Stomach (tissue), 19 donors: ENCODE measurements at places on chromosomes 6 and 20. TPM values are rescaled to one million over a fixed set of nuclear protein-coding genes. Genes with fewer than 3 reads are reported as not detected.

DNA sequence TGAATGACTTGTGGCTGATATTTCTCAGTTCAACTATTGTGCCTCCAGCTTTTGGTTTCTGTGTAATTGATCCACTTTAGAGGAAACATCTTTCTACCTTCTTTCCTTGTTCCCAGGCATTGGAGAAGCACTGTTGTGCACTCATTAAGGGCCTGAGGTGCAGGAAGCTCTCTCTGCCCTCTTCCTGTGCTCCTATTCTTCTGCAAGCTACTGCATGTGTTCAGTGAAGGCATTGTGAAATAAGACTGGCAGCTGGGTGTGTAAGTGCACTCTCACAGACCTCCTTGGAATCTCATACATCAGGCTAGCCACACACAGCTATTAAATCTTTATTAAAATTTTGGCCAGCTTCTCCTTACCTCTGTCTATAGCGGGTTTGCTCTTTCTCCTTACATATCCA, 177.8 kb downstream of the OGFRL1 start:
- no peak for DNase-seq

GRCh38 chr20:59661153-59661552, 56.8 kb downstream of the PHACTR3 start:
- DNase-seq = peak; percentile 16

DNA sequence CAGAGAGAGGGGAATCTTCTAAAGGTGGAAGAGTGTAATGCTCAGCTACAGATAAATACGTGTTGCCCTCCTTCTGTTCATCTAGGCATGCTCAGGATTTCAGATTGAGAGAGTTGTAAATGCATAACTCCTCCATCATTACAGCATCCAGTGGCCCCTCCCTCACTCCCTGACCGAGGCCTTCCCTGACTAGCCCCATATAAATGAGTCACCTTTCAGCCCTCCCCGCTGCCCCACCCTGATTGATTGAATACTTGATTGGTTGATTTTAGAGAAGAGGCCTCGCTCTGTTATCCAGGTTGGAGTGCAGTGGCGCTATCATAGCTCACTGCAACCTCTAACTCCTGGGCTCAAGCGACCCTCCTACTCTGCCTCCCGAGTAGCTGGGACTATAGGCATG, 193.7 kb downstream of the EYA2 start:
- DNase-seq = no peak

- peak; percentile 56 for DNase-seq
Measured at GRCh38 chr20:32674362-32674789, 635 bp upstream of the C20orf203 start.

DNA sequence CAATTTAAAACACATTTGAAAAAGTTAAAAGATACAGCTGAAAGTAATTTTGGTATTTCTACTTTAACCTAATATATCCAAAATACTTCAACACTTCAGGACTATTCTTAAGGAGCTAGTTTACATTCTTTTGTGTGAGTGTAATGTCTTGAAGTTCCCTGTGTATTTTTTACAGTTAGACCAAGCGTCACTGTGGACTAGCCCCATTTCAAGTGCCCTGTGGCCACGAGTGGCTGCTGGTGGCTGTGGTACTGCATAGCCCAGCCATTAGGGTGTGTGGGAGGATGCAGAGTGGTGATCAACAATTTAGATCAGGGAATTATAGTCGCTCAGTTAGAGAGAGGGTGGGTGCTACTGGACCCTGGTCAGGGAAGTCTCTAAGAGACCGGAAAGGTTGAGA, 869 bp upstream of the CST5 start:
- no peak for DNase-seq

- no peak for DNase-seq
Measured at GRCh38 chr6:140731741-140732140, 1357.3 kb upstream of the CITED2 start.

The AURKA gene
- 7.0 TPM for total RNA-seq

DNA sequence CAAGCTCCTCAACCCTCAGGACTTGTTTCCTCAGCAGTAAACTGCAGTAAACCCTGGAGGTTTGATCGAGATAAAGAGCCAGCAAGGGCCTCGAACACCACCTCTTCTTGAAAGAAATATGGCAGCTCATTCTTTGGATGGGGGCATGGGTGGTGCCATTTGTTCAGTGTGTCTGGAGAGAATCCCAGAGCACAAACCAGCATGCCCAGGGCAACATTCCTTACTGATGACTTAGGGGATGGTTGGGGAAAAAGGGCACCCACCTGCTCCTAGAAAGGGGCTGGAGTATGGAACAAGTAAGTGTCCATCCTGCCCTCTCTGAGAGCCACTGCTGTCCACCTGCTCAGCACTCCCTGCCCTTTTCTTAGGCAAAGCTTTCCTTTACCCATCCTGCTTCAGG, 31.3 kb upstream of the ZFAND3 start:
- no peak for DNase-seq

- DNase-seq = no peak
Measured at GRCh38 chr20:15422966-15423365, 1085.6 kb upstream of the FLRT3 start.

DNA sequence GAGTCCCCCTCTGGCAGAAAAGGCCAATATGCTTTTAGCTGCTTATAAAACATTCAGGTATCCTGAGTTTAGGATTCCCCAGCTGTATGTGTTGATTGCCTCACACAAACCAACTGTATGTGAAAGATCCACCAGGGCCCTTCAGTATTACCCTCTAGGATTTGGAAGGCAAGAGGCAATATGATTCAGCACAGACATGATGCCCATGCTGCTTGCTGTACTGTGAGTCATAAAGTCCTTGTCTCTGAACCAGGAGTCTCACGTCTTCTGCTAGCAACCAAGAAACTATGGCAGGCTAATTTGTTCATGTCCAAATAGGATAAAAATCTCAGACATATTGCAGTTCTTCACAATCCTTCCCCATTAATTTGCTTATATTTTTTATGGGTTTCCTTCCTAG, 789.2 kb upstream of the SLC35B3 start:
- DNase-seq = no peak

DNA sequence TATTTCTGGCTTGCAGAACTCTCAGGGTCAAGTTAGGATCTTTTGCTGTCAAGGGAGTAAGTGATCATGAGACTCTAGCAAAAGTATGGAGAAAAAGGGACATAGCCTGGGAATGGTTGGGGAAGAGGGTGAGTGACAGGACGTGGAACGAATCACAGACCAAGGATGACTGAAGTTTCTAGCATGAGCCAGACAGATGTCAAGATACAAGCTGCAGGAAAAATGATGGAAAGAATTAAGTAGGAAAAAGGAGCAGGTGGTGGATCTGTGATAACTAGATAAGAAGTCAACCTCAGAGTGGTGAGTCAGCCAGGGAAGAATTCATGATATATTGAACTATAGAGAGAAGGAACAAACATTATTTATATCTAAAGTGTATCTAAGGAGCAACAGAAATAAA, 159.8 kb upstream of the SYNDIG1 start:
- DNase-seq = no peak

The ACSS1 gene
- total RNA-seq = 7.0 TPM

- DNase-seq = no peak
Measured at GRCh38 chr20:57482148-57482547, 42.8 kb downstream of the CTCFL start.

GRCh38 chr20:40753472-40753871, 64.4 kb upstream of the MAFB start:
- no peak for DNase-seq

The KCNB1 gene
- 21.0 TPM for total RNA-seq

DNA sequence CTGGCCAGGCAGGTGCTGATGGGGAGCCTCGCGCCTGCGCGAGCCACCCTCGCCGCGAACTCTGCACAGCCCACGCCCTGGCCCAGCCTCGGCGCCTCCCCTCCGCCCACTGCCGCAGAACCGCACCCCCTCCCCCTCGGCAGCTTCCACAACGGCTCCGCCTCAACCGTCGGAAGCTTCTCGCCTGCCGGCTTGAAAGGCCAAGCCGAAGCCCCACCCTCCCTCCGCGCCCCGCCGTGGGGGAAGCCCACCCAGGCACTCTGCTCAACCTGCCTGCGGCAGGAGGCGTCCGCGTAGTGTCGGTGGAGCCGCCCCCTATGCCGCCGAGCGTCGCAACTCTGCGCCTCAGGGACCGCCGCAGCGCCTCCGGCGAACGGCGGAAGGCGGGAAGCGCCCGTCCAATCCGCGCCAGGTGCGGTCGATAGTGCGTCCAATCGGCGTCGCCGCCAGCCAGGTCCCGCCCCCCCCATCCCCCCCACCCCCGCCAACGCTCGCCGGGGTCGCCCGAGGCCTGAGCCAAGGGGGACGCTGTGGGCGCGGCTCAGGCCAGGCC, at the start of gene SYCP2:
SYCP2 (minus strand) TSS at position 342 of the 553 bp plus-strand sequence. CDS start 11,224 bp downstream, outside the sequence.
- peak; percentile 84 for DNase-seq

DNA sequence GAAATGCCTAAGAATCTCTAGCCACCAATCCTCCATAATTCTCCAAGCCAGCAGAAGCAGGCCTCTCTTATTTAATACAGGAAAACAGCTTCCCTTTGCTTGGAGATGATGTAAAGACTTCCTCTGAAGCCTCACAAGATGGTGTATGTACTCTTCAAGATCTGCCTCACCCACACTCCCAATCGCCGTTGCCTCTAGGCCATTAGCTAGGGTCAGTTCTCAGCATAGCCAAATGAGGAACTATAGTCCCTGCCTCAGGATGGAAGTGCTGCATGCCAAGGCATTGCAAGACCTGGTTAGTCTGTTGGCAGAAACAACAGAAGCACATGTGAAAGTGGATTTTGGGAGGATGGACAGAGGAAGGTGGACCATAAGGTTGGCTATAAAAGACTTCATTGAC, 139.1 kb downstream of the SCML4 start:
- no peak for DNase-seq

DNA sequence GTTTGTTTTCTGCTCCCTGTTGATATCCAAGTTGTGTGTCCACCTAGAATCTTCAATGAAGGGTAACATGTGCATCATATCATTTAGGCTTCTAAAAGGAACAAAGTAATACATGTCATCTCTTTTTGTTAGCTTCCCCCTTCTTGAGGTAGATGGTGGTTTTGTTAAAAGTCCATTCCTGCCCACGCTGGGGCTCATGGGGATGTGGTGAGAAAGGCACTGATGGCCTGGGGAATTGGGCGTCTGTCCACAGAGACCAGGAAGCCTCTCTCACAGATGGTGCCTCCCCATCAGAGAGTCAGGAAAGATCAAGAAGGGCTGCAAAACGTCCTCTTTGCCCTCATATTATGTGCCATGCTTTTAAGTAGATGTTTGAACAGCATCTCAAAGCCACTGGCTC, 32.5 kb downstream of the GNAS start:
- DNase-seq = no peak

- DNase-seq = no peak
Measured at GRCh38 chr20:39986173-39986904, 702.7 kb downstream of the MAFB start.

DNA sequence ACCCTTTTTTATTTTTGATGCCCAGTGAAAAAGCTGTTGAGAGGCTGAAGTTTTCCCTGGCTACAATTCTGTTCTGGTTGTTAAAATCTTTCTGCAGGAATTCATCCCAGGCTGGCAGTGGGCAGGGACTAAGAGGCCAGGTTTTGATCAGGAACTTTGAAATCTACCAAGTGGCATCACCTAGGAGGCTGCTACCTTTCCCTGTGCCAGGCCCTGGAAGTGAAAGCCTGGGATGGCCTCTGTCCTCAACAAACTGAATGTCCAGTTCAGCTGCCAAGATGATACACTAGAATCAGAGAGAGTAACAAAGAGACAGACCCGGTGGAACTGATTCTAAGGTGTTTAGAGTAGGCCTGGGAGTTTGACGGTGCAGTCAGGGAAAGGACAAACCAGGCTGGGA, 596 bp downstream of the IYD start:
- no peak for DNase-seq
